Mesenteric fat pad (tissue), 1 donor: ENCODE measurements at places on chromosomes 1 and 21. TPM values are rescaled to one million over a fixed set of nuclear protein-coding genes. Genes with fewer than 3 reads are reported as not detected.

Gene TEX38
- total RNA-seq: not detected

GRCh38 chr1:212293579-212293978 lies 8.4 kb downstream of the PPP2R5A start:
- no peak for DNase-seq

Gene SLC9C2
- total RNA-seq: 0.16 TPM

Gene PPFIA4
- total RNA-seq: 0.55 TPM

DNA sequence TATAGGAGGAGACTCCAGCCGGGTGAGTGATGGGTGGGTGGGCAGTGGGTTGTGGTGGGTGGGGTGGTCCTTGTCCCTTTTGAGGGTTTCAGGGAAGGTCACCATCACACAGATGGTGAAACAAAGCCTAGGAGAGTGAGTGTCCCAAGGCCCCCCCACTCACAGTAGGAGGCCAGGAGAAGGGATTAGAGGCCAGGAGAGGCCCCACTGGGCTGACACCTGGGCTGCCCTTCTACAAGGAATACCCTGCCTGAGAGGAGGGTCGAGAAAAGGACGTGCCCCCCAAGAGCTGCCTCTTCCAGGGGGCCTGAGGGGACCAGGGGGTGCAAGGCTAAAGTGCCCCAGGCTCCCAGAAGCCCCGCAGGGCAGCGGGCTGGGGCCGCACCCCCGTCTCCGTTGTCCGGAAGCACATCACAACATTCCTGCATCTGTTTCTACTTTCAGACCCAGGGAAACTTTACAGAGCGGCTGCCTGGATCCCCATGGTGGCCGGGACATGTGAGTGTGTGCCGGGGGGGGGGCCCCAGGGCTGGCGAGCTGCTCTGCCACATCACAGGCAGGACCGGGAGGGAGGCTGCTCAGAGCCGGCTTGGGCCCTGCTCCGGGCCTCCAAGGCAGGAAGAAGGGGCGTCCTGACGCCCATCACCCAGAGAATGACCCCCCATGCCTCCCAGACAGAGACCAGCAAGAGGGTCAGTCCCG lies 68.2 kb downstream of the ARHGEF16 start:
- DNase-seq: no peak

GRCh38 chr1:61012341-61012761 lies 70.0 kb upstream of the NFIA start:
- no peak for DNase-seq

Gene FAM151A
- 0.84 TPM for total RNA-seq

DNA sequence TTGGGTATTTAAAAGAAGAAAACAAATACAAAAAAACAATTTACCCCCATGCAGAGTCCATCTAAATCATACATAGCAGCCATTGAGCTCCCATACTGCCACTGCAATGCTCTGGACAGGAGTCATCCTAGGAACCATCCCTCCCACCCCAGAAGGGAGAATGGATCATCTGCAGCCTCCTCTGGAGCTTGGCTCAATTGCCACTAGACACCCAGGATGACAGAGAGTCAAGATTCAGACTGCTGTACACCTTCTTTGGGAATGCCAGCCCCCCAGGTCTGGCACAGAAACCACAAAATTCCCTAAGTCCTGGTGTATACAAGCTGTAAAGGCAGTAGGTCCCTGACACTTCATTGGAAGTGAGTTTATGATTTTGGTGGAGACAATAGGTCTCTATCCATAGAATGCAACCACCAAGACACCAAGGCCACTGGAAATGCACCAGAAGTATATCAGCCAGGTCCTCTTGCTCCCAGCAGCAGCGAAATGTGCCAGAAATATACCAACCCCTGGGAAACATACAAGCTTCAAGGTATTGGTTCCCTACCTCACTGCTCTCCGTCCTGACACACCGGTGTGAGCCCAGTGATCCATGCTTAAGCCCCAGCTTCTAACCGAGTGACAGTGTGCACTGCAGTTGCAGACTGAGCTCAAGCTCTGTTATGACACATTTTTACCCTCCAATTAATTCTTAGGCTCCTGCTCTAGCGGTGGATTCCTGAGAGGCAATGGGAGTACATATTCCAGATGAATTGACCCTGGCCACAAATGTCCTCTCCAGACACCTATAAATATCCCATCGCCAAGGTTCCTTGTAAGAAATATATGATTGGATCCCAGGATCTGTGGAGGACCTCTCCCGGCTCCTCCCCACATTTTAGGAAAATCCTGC lies 4.4 kb downstream of the TAL1 start:
- no peak for DNase-seq
